ENCODE measurements at places on chromosomes 16 and 17.

DNA sequence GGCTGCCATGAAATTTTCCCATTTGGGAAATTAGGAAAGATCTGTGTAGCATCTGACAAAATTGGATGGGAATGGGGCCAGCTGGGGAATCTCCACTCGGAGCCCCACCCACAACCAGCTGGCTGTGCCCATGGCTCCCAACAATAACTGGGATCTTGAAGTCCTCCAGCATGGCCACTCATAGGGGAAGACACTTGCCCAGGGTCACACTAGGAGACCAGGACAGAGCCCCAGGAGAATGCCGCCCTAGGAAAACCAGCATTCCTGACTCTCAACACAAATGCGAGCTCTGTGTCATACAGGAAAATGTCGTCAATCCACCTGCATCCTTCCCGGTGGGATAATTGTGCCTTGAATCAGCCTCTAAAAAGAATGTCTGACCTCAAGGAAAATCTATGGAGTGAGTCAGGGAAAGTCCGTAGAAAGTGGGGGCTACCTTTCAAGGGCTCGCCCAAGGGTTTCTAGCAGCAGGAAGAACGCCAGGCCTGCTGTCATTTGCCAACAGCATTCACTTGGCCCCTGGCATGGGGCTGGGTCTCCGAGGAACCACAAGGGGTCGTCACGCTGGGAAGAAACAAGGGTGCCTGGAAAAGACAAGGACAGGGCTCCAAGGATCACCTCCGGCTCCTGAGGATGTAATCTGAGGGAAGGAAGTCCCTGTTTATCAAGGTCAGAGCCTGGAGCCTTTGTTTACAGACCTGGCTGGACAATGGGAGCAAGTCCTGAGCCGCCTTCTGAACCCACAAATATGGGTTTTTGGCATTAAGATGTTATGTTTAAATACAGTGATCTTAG lies 15.9 kb downstream of the CDH5 start:
- DNase-seq: peak; percentile 40

- no peak for DNase-seq
Observed at GRCh38 chr16:11232852-11233726, 22.9 kb downstream of the SOCS1 start.

GRCh38 chr16:117379-118365 lies 20.8 kb downstream of the NPRL3 start:
- DNase-seq: peak; percentile 77

GRCh38 chr17:74009056-74009625 lies 194.3 kb upstream of the RPL38 start:
- DNase-seq: no peak

GRCh38 chr17:27906623-27907022 lies 13.5 kb upstream of the LYRM9 start:
- no peak for DNase-seq

- DNase-seq: no peak
Observed at GRCh38 chr17:74218436-74218835, 5.1 kb downstream of the TTYH2 start.

DNA sequence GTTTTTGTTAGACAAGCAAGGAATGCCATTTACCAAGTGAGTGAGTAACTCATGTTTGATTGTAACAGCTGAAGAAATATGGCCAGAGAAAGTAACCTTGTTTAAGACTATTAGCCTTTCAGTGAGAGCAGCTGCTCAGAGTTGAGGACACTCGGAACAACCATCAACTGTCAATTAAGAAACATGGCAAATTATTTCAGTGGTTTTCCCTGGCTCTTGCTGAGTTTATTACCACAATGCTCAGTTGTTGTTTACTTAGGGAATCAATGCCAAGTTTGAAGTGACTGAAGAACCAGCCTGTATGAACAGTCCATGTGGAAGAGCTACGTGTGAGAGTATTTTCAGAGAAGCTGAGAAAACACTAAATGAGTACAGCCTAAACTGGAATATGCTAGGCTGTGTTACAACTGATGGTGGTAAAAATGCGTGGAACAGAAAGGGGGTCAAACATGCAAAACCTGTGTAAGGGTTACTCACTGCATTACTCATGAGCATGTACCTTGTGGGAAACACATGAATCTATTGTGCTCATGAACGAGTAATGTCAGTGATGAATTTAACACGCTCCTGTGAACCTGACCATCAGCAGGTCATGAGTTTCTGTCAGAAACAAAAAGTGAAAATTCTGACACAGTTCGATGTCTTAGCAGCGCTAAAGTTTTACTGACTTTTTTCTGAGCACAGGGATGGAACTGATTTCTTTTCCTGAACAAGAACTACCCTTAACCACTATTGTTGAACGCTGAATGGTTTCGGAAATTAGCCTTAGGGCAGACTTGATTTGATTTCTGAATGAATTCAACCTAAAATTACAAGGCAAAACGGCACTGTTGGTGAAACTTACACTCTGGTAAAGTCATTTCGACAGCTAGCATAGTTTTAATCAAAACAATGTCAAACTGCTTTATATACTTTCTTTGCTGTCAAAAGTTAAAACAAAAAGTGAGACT lies 33.5 kb downstream of the GNA13 start:
- peak; percentile 40 for DNase-seq

DNA sequence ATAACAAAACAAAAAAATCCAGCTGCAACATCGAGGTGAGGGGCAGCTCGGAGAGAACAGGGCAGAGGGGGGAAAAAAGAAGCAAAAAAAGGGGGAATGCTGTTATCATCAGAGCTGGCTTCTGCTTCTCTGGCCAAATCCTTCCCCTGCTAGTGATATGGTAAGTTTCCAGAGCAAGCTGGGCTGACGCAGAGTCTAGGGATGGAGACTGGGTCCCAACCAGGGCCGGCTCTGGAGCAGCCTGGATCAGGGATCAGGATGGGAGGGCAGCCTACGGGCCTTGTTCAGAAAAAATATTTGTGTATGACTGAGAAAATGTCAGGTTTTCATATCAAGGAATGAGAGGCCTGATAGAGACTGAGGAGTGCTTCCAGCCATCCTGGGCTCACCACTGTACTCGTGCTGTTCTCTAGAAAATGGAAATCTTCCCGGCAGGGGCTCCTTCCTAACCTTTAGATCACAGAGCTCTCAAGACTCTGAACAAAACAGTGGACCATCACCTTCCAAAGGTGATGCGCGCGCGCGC lies 726 bp upstream of the C1QTNF1 start:
- no peak for DNase-seq

DNA sequence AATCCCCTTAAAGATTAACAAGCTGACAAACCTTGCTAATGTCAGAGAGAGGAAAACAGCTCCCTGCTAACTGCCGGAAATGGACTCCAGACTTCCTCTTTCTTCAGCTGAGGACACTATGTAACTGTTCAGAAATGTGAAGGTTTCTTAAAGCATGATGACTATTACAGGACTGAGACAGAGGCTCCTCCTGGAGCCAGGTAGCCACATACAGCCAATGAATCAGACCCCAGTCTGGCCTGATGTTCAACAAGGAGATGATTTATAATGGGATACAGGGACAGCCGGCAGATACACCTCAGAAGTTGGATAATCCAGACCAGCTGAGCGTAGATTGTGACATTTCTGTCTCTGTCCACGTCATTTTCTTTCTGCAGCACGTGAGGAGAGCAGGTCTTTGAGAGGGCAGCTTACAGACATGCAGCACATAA lies 216.2 kb downstream of the HS3ST3A1 start:
- peak; percentile 33 for DNase-seq

DNA sequence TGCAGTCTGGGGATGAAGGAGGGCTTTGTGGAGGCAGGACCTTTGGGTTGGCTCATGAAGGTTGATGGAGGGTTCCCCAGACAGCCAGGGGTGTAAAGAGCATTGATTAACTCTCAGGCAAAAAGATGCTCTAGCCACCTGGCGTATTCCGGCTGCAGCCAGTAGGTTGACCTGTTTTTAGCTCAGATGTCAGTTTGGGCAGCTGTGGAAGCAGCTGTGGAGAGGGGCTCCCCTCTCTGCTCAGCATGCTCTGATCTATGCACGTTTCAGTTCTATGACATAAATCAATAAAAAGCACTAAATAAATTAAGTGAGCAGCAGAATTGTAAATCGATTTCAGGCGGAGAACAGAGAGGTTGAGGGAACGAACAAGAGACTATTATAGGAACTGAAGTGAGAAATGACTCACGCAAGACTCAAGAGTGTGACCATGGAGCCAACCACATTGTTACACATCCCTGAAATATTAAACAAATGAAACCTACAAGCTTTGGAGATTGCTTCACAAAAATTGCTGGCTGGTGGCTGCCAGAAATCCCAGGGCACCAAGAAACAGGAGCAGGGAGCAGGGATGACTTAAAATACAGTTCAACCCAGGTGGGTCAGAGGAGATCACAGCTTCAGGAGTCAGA lies 111.9 kb downstream of the GSG1L start:
- DNase-seq: peak; percentile 51

Measured in GM03348 (cell line).